ENCODE measurements at places on chromosomes 16 and 17. TPM values are rescaled to one million over a fixed set of nuclear protein-coding genes. Genes with fewer than 3 reads are reported as not detected.

DNA sequence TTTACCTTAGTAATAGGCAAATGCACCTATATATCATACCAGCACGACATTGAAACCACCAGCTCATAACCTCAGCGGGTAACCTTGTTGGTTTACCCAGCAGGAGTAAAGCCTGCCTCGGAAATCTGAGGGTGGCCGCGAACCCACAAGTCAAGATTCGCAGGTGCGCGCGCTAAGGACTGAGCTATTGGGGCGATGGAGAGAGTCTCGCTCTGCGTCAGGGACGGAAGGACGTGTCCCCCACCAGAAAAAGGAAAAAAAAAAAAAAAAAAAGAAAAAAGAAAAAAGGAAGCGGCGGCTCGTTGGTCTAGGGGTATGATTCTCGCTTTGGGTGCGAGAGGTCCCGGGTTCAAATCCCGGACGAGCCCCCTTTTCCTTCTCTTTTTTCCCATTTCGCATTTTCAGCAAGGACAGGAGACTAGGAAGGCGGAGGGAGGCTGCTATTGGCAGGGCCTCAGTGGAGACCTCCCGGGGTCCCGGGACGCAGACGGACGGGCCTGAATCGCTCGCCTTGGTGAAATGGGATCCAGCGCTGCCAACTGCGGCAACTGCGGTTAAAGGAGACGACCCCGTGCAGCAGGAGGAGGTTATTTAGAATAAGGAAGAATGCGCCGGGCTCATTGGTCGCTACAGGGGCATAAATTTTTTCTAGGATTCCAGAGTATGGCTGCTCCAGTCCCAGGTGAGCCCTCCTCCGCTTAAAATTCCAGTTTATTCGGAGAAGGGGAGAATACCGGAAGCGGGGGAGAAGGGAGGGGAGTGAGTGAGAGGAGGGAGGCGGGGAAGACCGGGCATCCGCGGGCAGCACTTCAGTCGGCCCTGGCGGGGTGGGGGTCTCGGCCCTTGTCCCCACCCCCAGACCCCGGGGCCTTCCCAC lies at the start of gene OR1F1:
Gene OR1F1, plus strand, starts transcription at position 407 of the 877 bp plus-strand sequence.
- peak; percentile 54 for DNase-seq

DNA sequence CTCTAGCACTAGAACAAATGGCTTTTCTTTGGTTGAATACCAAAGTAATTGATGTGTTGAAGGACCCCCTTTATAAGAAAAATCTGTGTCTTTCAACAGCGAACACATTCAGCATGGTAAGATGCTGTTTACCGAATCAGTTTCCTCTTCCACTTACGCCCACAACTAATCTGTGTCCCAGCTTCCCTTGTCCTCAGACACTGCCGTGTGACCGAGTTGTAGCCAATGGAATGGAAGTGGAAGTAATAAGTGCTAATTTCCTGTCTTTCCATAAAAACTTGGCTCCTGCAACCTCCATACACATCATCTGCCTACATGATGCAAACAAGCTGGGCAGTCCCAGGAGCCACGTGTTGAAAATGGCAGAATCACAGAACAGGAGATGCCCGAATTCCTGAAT lies 10.4 kb downstream of the CDIPT start:
- DNase-seq: peak; percentile 87

DNA sequence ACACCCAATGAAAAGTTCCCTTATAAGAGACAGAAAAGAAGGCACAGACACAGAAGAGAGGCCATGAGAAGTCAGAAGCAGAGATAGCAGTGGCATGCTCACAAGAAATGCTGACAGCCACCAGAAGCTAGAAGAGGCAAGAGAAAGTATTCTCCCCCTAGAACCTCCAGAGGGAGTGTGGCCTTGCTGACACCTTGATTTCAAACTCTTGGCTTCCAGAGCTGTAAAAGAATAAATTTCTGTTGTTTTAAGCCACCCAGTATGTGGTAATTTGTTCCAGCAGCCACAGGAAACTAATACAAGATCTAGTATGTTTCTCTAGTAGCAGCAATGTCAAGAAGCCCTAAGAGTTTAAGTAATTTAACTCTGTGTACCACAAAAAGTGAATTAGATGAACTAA lies 87.2 kb upstream of the NOG start:
- DNase-seq: no peak

DNA sequence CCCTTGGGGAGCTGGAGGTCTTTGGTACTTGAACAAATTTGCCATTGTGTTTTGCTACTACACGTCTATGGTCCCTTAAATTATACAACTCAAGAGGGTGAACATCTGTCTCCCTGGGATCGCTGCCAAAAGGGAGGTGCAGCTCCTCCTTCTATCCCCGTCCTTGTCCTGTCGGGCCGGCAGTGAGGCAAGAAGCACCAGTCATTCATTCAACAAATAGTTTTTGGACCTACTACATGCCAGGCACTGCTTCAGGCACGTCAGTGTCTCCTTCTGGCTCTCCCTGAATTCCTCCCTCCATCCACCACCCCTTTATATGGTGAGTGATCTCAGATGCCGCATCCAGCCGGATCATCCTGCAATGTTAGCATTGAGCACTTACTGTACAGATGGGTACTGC lies 2.2 kb upstream of the RPL38 start:
- peak; percentile 70 for DNase-seq

DNA sequence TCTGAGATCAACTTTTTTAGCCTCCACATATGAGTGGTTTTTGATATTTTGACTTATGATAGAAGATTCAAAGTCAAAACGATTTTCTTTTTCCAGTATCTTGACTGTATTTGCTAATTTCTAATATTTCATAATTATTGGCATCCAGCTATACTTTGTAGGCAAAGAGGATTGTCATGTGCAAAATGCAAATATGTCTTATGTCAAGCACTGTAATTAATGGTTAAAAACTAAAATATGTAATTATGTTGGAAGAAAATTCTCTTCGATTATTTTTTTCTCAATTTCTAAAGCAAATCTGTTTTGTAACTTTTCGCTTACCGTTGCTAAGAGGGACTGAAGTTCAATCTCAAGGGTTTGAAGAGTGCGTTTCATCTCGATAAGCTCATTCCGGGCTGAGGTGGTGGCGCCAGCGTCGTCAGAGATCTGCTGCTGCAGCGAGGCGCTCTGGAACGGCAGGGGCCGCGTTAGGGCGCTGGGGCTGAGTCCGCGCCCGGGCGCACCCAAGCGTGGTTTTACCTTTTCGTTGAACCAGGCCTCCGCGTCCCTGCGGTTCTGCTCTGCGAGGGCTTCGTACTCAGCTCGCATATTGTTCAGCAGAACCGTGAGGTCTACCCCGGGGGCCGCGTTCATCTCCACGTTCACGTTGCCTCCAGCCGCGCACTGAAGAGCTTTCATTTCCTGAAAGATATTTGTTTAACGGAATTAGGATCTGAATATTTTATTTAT lies 3.0 kb downstream of the KRT27 start:
- DNase-seq: peak; percentile 6

DNA sequence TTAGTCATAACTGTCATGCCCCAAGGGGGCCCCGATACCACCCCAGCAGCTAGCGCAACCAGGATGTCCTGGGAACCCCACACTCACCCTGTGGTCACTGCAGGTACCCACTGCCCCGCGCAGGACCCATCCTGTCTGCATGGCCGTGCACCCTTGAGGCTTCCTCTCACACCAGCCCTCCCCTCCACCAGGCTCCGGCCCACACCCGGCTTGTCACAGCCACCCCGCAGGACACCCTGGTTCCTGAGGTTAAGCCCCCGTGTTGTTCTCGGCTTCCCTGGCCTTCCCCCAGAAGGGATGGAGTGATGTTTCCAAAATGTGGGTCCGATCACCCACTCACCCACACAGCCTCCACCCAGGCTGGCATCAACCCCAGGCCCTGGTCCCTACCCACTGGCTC lies 7.5 kb downstream of the DNASE1L2 start:
- no peak for DNase-seq

- DNase-seq: no peak
Observed at GRCh38 chr16:67697422-67698185, 21.5 kb downstream of the GFOD2 start.

GRCh38 chr17:42608305-42609181 lies 631 bp downstream of the RETREG3 start:
- peak; percentile 45 for DNase-seq

DNA sequence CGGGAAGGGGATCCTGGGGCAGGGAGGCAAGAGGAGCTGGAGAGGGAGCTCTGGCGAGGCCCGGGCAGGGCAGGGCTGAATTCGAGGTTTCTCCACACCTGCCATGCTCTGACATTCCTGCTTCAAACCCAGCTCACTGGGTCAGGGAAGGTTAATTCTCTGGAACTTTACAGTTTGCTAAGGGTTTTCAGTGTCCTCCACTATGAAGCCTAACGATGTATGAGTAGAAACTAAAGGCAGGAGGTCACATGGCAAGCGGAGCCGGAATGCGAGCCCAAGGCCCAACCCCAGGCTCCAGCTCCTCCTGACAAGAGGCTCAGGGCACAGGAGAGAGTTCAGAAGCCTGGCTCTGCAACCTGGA lies 29.2 kb downstream of the DCAKD start:
- no peak for DNase-seq

GRCh38 chr16:49419862-49420261 lies 46.3 kb downstream of the C16orf78 start:
- no peak for DNase-seq

Gene LPO
- polyA plus RNA-seq: 0.11 TPM

Gene ULK2
- polyA plus RNA-seq: 6.8 TPM

Gene FBXL19
- 0.64 TPM for polyA plus RNA-seq

Gene UTS2R
- not detected for polyA plus RNA-seq

Gene RTN4RL1
- polyA plus RNA-seq: not detected

Gene DOK4
- polyA plus RNA-seq: 44.6 TPM

Gene OR2C1
- polyA plus RNA-seq: 0.27 TPM

Gene PRR15L
- 0.16 TPM for polyA plus RNA-seq
